Urothelium cell line (cell line): ENCODE measurements at places on chromosomes 3 and 15.

GRCh38 chr3:196355668-196356067 is 17.5 kb upstream of the TM4SF19 start:
- DNase-seq: no peak

DNA sequence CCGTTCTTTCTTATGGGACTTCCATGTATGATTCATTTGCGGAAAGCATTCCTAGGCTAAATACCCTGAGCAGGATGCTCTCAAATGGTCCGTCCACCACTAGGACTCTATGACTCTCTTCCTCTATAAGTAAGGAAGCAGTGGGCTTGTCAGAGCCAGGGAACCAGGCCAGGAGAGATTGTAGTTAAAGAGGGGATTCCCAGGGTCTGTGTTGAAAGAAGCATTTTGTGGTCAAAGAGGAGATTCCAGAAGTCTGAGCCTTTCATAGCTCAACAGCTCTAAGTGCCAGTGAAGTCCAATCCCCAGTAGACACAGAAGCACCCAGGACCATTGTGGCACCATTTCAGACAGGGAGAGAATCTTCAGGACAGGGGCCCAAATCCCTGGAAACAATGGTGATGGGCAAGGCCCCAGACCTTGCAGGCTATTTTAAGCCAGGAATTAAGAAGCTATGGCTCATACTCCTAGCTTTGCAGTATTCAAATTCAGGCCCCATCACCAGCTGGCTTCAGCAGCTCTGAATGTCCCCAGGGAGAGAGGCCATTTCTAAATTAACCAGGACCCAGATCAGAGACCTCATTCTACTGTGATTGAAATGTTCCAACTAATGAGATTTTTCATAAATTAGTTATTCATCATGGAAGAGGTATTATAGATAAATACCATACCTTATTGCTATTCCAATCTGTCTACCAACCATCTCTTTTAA is 81.7 kb downstream of the CD47 start:
- peak; percentile 21 for DNase-seq

- no peak for DNase-seq
Observed at GRCh38 chr3:23663661-23664186, 142.0 kb upstream of the UBE2E1 start.

DNA sequence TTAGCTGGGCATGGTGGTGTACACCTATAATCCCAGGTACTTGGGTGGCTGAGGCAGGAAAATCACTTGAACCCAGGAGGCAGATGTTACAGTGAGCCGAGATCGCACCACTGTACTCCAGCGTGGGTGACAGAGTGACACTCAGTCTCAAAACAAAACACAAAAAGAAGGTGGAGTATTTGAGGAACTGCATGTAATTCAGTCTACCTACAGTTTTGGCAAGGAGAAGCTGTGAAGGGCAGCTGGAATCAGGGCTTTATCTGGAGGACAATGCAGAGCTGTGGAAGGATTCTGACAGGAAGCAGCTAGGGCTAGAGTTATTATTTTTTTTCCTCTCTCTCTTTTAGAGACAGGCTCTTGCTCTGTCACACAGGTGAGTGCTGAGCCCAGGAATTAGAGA is 6.8 kb downstream of the H1-8 start:
- DNase-seq: no peak

DNA sequence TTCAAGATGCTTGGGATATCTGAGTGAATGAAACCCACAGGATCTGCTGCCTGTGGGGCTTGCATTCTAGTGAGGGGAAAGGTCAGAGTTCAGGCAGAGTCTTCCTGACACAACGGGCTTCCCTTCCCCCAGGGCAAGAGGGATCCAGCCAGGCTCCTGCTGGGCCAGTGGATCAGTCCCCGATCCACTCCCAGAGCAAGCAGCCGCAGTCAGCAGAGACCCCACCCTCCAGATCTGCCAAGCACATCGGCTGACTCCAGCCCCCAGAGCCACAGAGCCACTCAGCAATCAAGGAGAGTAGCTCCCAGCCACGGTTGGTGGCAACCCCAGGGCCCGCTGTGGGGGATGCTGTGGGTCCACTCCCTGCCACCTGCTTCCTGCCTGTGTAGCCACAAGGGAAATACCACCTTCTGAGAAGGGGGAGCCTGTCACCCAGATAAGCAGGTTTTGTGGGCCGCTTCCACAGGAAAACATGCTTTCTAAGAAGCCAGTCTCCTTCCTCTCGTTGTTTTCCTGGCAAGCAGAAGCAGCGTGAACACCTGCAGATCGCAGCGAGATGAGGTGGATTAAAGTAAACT is 44.9 kb downstream of the CPN2 start:
- DNase-seq: no peak

- DNase-seq: no peak
Observed at GRCh38 chr3:98367464-98368246, 14.0 kb downstream of the OR5K4 start.

- no peak for DNase-seq
Observed at GRCh38 chr15:34606545-34606944, 23.1 kb upstream of the GOLGA8B start.

DNA sequence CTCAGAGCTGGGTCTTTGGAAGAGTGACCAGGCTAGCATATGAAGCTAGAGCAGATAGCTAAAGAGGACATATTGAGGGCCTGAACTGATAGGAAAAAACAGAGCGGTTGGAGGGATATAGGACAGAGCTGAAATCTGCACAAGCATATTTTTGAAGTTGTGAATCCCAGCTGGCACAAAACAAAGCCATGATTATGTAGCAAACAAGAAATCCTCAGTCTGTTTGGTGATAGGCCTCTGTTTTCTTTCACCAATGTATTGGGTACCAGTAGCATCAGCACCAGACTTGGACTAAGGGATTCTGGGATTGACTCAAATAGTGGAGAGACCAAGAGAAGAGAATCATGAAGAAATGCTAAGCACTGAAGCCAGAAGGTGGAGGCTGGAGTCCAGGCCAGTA is 151.0 kb downstream of the FAM43A start:
- DNase-seq: no peak

DNA sequence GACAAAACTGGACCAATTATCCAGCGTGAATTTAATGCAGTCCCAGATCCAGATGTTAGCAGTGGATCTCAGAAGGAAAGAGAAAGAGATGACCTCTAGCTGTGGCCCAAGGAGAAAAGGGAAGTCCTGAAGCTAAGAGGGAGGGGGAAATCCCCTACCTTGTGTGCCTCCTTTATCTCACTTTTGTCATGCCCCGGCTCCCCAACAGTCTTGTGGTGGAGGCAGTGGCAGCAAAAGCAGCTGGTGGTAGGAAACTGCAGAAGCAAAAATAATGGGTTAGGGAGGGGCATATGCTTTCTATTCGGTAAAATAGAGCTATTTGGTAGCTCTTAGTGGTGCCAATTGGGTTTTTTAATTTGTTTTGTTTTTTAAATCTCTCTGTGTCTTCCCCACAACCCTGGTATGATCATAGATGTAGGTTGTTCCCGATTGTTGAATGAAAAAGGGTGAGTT is 56.5 kb downstream of the MCTP2 start:
- no peak for DNase-seq

DNA sequence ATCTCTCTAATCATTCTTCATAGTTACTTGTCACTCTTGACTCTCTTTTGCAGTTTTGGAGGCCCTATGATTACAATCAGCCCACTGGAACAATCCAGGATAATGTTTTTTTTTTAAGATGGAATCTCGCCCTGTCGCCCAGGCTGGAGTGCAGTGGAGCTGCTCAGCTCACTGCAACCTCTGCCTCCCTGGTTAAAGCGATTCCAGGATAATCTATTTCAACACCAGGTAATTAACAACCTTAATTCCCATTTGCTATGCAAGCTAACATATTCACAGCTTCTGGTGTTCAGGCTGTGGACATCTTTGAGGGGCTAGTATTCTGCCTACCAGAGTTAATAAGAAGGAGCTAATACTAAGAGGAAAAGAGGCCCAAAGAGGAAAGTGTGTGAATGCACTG is 1.1 kb upstream of the BLOC1S6 start:
- DNase-seq: no peak

GRCh38 chr3:15051531-15051930 is 13.6 kb downstream of the MRPS25 start:
- peak; percentile 67 for DNase-seq

DNA sequence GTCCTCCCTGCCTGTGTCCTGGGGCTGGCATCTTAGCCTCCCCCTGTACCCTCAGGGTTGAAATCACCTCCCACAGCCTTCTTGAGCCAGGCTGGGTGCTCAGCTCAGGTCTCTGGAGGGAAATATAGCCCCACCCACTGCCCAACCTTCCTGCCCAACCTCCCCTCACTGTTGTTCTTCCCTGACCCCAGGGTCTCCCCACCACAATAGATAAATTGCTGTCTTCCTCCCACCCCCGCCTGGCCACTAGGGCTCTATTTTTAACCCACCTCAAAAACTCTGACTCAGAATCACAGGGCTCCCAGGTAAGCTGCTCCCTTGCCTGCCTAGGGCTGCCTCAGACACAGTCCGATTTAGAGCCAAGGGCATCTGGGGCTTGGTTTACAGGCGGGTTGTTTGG is 15.0 kb downstream of the HCN4 start:
- no peak for DNase-seq

- no peak for DNase-seq
Observed at GRCh38 chr3:108826309-108827187, 4.0 kb downstream of the TRAT1 start.

DNA sequence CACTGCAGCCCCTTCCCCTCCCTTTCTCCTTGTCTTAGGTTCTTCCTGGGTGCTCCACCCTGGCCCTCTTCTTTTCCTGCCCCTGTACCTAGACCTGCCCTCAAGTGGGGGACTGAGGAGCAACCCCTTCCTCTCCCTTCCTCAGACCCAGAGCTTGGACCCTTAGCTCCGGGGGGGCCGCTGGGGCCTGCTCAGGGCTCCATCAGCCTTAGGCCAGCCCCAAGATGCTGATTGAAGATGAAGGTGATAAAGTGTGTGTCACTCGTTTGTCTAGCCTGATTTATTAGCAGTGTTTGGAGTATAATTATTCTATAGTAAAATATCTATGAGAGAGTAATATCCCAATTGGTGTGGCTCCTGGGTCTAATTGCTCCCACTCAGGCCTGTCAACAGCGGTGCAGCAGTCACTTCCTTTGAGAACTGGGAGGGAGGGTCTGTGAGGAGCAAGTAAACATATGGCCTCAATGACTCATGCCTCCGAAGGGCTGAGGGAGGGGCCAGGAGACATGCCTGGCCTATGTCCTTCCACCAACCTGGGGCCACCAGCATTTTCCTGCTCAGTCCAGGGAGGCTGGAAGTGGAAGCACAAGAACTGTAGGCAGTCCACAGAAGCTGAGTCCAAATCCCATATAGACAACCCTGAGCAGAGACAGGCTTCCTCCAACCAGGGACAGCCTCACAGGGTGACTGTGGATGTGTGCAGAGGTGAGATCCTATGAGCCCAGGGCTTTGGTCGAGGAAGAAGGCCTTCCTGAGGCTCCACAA is 123.2 kb downstream of the DNAJB8 start:
- peak; percentile 71 for DNase-seq

DNA sequence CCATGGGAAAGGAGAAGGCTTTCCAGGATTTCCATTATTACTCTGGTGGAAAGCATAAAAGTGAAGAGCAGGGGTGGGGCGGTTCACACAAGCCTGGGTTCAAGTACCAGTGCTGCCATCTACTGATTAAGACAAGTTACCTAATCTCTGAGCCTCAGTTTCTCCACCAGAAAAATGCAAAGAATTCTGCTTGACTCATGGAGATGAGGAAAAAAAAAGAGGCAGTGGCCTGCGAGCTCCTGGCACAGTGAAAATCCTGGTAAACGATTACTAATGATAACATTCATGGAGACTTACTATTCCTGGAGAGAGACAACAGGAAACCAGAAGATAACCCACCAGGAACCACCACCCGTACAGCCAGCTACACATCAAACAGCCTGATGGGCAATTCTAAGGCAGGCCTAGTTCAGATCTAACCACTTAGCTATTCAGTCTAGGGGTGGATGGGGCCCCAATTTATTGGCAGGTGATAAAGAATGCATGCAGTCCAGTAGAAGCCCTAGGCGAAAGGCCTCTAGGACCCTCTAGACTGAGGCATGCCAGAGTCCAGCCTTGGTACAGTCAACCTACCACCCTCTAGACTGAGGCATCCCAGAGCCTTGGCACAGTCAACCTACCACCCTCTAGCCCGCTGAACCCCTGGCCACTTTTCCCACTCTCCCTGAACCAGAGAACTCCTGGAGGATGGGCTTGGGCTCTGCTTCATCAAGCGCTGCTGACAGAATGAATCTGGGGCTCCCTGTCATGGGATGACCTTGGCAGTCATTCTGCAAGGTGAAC is 2.5 kb downstream of the AMOTL2 start:
- DNase-seq: no peak

DNA sequence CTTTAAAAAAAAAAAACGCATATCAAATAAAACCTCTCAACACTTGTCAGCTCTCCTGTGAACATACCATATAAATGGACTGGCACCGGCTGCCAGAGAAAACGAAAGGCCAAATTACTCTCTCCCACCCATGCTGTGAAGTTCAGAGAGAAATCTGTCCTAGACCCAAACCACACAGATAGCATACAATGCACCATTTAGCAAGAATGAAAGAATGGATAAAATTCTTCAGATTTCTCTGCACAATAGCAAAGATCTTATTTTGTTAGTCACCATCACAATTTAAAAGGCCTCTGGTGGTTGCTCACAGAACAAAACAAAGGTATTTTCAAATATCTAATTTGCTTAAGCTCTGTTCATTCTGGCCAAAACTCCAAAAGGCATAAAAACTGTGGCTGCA is 93.9 kb upstream of the BHLHE40 start:
- peak; percentile 37 for DNase-seq

DNA sequence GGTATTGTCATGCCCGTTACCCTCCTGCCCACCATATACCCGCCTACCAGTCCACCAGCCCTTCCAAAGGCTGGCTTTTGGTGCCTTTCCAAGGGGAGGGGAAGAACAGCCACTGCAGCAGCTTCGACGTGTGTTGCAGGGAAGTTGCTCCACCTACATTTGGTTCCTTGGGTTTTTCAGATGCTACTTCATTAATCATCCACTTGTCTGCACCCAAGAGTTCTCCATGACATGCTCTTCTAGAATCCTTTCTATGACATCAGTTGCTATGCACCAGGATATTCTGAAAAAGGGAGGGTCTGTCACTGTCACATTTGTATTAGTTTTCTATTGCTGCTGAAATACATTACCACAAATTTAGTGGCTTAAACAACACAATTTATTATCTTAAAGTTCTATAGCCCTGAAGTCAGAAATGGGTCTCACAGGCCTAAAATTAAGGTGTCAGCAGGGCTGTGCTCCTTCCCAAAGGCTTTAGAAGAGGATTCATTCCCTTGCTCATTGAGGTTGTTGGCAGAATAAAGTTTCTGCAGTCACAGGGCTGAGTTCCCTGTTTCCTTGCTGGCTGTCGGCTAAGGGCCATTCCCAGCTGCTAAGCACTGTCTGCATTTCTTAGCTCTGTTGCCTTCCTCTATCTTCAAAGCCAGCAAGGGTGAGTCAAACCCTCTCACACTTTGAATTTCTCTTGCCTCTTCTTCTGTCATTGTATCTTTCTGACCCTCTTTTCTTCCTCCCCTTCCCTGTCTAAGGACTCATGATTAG is at the start of gene LYZL4:
LYZL4 (minus strand) TSS at position 241 of the 762 bp plus-strand sequence. CDS start 3,359 bp downstream, outside the sequence.
- DNase-seq: no peak
